ENCODE measurements at places on chromosomes 2 and 18.
A peak's percentile ranks its signal among the peaks of the same experiment; 100 is the strongest.

- no peak for DNase-seq
Observed at GRCh38 chr18:80201739-80202138, 45.6 kb downstream of the PARD6G start.

DNA sequence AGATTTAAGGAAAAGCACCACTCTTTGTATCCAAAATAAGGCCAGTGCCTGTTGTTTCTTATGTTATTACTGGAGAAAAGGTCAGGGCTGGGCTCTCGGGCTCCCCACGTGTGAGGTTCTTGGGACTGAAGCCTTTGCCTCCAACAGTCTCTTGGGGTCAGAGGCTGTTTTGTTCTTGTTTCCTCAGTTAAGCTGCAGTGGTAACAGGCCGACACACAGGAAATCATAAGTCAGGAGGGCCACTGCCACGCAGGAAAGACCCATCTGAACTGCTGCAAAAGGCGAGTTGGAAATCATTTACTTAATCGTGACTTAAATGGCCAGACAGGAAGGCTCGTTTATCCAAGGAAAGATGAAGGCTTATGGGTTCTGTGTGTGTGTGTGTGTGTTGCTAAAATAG lies 30.3 kb upstream of the IL37 start:
- DNase-seq = no peak

DNA sequence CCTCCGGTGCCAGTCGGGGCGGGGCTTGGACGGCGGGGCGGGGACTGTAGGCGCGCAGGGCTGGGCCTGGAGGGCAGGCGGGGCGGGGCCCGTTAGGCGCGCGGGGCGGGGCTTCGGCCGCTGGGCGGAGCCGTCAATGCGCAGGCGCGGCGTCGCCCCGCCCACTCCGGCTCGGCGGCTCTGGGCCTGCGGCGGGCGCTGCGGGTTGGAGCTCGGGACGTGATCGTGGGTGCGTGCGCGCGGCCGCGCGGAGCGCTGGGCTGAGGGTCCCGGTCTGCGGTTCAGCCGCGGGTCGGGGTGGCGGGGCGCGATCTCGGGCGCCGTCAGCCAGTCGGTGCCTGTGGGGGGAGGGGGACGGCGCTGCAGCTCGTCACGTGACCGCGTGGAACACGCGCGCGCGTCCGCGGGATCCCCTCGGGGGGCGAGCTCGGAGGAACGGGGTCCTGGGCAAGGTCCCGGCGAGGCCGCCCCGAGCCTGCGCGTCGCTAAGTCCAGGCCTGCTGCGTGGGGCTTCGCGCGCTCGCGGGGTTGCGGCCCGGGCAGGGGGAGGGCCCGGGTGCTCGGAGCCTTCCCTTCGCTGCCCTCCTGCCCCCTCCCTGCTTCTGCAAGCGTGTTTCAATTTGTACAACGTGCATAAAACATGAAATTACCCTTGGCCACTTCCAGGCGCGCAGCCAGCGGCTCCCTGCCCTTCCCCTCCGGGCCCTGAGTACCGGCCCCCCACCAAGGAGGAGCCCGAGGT lies at the start of gene D2HGDH:
Gene D2HGDH (plus strand): TSS at position 164 of the 742 bp plus-strand sequence. CDS start 595 bp downstream, outside the sequence.
- peak; percentile 68 for DNase-seq

GRCh38 chr2:100664756-100665101 lies 101.9 kb downstream of the PDCL3 start:
- no peak for DNase-seq

DNA sequence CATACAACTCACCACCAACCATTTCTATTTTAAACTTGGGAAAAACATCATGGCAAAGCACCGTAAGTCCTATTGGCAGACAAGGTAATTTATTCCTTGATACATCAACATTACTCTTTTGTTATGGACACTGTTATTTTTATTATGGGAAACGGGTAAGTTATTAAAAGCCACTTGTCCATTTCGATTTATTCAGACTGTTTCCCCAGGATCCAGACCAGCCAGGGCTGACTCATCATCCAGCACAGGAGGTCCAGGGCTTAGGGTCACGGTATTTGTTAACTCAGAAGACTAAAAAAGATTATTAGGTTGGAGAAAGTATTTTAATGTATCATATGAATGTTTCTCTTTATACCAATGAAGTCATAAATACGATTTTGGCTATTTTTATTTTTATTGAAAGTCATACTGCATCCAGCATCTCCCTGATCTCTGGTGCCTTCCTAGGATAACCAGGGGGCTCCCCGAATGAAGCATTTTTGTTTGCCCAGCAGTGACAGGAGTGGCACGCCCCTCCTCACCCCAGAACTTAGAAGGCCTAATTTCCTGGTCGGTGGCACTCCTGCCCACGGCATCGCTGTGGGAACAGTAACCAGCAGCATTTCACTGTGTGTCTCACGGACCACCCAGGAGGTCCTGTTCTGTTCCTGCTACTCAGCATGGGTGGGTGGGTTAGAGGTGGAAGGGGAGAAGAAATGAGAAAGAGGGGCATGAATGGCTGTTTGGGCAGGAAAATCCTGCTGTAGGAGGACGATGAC lies 446.1 kb downstream of the EIPR1 start:
- no peak for DNase-seq

DNA sequence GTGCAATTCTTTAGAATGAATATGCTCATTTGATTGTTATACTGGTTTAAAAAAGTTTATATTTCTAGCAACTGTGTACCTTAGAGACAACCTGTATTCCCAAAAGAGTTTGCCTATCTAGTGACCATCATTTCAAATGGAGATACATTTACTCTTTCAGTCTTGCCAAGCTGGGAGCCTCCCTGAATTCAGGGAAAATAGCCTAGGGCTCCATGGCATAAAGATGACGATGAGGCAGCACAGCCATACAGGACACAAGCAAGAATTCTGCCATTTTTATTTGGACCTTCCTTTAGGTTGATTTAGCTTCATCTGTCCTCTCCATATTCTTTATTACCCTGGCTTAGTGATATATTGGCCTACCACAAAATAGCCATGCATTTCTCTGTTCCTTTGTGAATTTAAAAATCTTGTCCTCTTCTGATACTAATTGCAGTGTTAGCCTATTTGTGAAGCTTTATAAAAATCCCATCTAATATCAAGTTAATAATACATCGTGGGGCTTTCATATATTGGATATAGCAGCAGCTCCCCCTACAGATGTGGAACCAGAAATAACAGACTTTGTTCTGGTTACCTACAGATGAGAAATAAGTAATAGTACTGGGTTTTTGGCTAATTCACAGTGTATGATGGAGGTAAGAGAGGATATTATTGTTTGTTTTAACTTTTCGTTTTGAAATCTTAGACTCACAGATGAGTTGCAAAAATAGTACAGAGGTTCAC lies 1661.9 kb upstream of the PIK3C3 start:
- peak; percentile 0 for DNase-seq

DNA sequence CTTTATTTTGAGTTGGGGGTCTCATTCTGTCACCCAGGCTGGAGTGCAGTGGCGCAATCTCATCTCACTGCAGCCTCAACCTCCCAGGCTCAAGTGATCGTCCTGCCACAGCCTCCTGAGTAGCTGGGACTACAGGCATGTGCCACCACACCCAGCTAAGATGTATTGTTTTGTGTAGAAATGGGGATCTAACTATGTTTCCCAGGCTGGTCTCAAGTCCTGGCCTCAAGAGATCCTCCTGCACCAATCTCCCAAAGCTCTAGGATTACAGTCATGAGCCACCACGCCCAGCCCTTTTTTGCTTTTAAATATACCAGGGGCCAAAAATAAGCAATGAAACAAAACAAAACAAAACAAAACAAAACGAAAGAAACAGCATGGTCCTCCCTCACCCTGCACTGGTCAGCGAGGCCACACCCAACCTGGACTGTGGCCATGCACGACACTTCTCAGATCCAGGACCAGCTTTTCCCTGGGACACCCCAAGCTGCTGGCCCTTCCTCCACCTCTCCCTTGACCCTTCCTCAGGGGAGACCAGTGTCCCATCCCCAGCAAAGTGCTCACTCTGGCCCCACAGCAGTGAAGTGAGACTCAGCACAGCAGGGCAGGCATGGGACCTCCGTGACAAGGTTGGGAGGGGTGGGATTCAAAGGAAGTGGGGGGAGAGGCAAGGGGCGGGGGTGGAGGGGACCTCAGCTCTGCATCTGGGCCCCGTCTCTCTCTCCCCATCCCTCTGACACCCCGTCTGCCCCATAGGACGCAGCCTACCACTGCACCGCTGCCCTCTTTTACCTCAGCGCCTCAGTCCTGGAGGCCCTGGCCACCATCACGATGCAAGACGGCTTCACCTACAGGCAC lies 23.5 kb downstream of the MAL start:
- DNase-seq = no peak

- DNase-seq = no peak
Observed at GRCh38 chr2:154143105-154143504, 271.4 kb downstream of the GALNT13 start.

- DNase-seq = no peak
Observed at GRCh38 chr2:118292991-118293390, 204.7 kb downstream of the INSIG2 start.

DNA sequence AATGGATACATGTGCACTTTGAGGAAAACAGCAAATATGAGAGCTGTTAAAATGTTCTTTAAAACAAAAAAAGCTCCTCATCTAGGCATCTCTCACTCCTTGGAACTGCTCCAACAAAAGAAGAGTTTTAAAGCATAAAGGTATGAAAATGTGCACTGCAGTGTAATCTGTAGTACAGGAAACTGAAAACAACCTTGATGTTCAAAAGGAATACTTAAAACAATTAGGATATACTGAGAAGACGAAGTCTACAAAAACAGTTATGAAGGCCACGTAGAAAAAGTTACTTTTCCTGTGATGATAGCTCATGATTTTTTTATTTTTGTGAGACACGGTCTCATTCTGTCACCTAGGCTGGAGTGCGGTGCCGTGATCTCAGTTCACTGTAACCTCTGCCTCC lies 2.1 kb upstream of the GPR75 start:
- DNase-seq = no peak

DNA sequence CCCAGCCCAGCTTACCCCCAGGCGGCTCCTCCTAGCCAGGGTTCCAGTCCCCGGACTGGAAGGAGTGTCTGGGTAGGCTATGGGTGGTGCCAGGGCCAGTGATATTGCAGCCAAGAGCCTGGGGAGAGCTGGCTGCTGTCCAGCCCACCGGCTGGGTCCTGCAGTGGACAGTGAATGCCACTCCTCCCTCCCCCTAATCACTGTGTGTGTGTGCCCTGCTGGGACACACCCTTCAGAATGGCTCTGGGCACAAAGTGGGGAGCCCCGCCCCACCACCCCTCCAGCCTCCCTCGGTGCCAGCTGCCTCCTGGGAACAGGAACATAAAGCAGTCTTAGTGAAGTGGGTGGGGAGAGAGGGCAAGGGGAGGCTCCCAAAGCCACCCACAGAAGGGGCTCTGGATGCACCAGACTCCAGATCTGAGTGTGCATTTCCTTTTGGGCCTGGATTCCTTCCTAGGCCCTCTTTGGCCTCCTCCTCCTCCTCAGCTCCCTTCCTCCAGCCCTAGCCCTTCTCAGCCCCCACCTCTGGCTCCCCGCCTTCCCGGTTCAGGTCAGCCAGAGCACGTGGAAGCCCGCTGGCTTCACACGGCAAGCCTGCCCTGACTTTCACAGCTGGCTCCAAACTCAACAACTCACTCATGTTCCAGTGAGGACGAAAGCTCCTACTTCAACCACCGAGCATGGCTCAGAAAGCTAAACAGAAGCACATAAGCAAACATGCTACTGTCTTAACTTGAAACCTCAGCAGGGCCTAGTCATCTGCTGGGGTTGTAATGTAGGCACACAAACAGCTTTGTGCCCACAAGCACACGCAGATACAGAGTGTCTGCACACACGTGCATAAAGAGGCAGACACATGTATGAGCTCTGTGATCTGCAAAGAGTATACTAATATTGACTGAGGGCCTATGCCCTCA lies 209.2 kb upstream of the SMAD2 start:
- DNase-seq = peak; percentile 63

GRCh38 chr2:49288902-49289700 lies 134.8 kb upstream of the FSHR start:
- DNase-seq = no peak

DNA sequence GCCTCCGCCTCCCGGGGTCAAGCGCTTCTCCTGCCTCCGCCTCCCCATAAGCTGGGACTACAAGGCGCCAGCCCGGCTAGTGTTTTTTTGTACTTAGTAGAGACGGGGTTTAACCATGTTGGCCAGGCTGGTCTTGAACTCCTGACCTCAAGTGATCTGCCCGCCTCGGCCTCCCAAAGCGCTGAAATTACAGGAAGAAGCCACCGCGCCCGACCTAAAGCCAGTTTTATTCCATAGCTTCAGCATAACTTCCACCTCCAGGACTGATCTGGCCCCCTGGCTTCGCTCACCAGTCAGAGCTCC lies 783 bp upstream of the TXNL4A start:
- DNase-seq = no peak

GRCh38 chr18:79570266-79571201 lies 109.1 kb upstream of the CTDP1 start:
- DNase-seq = no peak

- DNase-seq = no peak
Observed at GRCh38 chr2:69514406-69514805, 77.2 kb upstream of the NFU1 start.

GRCh38 chr2:176421297-176422050 lies 152.2 kb downstream of the MTX2 start:
- no peak for DNase-seq

DNA sequence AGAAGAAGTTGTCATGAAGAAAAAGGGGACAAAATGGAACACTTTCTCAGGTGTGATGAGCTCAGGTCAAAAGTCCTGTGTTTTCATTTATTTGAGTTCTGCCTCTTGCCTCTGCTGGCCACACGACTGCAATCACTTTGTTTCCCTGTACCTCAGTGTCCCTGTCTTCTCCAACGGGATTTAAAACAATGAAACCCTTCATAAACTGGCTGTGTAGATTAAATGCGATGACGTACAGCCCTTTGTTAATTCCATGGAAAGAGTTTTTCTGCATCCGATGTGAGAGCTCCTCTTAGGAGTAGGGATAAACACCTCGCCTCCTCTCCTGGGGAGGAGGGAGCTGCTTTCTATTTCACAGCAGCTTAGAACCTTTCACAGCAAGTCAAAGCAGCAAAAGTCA lies 51.5 kb upstream of the CNGA3 start:
- DNase-seq = no peak

GRCh38 chr2:137023205-137023604 lies 257.9 kb downstream of the THSD7B start:
- no peak for DNase-seq

DNA sequence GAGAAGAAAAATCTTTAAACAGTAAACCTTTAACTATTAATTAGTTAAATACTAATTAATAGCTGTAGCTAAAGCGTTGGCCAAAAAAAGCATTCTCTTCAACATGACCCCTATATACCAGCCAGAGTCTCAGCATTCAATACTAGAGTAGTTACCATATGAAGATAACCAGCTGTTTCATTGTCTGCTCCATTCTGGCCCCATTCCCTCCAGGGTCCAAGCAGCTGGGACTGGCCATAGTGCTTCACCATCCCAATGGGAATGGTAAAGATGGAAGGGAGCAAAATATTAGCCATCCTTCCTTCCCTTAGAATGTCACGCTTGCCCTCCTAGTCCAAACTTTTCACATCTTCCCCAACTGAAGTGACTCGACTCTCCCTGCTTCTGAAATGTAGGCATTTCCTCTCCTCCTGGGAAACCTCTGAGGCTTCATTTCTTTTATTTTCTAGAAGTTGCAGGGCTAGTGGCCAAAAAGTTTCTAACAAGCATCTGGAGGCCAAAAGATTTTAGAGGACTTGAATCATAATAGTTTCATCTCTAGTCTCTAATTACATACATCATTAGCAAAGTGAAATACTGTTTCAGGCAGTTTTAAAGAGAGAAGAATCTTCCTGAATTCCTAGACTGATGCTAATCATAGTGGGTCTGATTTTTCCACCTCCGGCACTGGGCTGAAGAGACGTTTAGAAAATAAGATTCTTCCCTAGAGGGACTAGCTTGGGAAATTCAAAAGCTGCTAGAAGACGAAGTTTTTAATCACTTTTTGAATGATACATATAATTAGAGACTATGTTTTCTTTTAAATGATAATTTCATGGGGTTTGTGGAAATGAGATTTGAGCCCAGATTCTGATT lies 52.7 kb downstream of the CCDC68 start:
- no peak for DNase-seq

- no peak for DNase-seq
Observed at GRCh38 chr18:66316701-66317100, 287.2 kb downstream of the CDH19 start.
